NCI-H2107 (cell line): ENCODE measurements at places on chromosomes 4 and X.
A peak's percentile ranks its signal among the peaks of the same experiment; 100 is the strongest.

DNA sequence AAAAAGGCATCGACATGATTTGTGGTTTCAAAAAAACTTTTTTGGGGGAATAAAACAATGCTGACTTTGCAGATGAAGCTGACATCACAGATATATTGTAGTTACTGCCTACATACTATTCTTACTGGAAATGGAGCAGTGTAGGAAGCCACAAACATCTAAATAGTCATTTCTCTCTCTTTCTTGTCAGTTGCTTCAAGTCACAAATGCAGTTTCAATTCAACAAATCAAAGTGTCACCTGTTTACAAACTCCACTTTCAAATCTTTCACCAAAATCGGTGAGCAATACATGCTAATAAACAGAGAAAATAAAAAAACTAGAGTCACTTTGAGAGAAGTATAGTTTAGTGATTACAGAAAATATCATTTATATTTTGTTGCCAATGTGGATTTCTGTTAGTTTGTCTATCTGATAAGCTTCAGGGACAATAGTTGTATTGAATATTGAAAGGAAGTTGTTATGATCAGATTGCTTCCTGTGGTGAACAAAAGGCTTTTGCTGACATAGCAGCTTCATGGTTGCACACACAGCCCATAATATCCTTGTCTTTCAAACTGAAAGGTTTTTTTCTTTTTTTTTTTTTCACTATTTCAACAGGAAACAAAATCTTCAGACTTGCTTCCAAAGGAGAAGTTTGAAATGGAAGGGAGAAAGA, 49.7 kb upstream of the PTPN13 start:
- no peak for DNase-seq

DNA sequence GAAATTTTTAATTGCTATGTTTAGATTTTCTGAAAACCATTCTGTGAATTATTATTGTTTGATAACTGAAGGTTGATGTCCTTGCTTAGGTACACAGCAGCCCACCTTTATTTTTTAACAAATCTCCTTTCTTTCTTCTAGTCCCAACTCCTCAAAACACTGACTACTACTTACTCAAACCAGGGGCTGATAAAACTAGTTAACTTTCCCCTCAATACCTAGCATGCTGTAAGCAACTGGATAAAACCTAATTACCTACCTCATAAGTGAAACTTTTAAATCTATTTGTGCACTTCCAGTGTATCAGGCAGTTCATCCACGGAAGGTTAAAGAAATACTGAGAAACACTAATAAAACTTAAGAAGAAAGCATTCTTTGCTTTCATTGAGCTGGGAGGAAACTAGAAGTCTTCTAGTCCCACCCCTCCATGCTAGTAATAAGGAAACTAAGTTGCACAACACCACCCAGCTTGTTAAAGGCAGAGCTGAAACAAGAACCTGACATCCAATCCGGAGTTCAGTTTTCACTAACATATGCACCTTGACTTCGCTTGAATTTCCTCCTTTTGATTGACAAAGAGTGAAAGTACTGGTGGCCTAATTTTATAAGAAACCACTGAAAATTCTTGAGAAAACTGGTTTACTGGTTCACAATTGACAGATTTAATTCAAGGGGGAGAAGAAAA, 180.2 kb upstream of the TET2 start:
- DNase-seq, result no peak

DNA sequence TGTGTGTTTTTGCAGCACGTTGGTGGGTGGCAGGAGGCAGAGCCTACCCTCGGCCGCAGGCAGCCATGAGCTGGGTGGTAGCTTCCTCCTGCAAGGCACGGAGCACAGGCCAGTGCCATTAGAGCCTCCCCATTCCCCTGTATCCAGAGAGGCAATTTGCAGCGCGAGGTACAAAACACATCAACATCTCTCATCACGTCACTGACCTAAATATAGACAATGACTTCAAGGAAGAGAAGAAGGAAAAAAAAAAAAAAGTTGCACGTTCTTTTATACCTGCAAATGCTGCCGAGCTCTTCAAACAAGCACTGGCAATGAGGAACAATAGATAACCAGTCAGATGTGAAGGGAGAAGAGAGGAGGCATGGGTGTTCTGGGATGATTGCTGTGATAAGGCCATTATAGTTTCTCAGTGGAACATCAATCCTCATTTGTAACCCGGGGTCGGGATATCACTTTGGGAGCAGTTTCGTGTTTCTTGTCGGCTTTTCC, 159.9 kb downstream of the MGST2 start:
- peak; percentile 22 for DNase-seq

GRCh38 chrX:36577006-36577405, 431.2 kb upstream of the FAM47C start:
- no peak for DNase-seq

DNA sequence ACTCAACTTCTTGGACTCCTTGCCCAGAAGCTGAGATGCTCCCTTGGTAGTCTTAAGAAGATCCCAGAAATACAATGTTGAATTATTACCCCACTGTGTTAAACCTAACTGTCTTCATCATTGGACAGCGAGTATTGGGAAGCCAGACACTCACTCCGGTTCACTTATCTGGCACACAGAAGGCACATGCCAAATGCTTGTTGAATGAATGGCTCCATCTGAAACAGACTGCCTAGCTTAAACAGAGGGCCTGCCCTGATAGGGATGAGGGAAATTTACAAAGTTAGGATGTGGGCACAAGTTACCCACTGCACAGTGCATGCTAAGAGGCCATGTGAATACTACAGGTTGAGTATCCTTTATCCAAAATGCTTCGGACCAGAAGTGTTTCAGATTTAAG, 79.3 kb downstream of the RASL11B start:
- no peak for DNase-seq

DNA sequence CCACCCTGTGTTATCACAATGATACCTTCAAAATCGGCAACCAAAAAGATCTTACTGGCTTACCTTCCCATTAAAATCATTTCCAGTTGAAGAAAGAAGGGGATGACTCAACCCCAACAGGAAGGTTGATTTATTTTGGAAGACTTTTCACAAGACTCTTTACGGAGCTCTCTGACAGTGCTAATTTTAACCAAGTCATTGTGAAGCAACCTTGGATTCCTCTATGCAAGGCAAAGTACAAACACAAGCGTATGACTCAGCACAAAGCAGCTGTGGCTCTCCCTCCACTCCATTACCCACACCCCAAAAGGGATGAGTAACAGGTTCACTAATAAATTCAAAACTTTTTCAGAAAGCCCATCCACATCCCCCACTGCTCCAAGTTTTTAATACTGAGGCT, 213.8 kb upstream of the FGF13 start:
- DNase-seq, result no peak

- no peak for DNase-seq
Observed at GRCh38 chrX:33149580-33149979, 61.8 kb downstream of the DMD start.

GRCh38 chr4:90122355-90122748, 4.8 kb upstream of the CCSER1 start:
- DNase-seq, result no peak

DNA sequence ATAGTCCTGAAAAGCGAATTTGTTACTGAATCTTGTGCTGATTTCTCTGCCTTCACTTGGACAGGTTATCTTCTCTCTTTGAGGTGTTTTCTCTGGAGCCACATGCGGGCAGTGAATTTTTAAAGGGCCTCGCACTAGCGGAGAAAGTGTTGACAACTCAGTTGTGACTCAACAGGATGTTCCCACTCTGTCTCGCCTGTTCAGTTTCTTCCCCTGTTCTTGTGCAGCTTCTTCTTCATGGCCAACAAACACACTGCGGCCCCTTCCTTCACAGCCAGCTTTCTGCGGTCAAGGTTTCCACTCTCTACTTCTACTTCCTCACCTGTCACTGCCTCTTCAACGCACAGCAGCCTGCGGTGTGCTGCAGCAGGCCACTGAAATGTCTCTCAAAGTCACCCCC, 1.1 kb upstream of the SHROOM4 start:
- no peak for DNase-seq

GRCh38 chrX:153692611-153693156, 5.0 kb downstream of the SLC6A8 start:
- no peak for DNase-seq

DNA sequence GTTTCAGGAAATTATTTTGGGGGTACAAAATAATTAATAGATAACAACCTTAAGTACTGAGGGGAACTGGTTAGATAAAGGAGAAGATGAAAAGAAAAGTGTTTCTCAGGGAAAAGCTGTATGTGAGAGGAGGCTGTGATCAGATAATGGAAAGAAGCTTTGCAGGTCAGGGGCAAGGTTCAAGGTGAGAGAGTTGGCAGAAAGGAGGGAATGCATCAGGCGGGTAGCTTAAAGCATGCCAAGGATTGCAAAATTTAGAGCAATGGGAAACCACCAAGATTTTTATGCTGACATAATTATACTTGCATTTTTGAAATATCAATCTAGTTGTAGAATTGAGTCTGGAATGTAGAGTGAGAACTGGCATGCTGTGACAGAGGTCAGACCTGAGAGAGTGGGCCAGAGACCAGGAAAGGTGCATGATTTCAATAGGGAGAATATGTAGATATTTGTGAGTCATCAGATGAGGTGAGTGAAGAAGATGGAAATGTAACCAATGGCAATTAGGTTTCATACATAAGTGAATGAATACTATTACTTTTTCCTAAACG, 508.7 kb downstream of the TRIML1 start:
- DNase-seq, result no peak

DNA sequence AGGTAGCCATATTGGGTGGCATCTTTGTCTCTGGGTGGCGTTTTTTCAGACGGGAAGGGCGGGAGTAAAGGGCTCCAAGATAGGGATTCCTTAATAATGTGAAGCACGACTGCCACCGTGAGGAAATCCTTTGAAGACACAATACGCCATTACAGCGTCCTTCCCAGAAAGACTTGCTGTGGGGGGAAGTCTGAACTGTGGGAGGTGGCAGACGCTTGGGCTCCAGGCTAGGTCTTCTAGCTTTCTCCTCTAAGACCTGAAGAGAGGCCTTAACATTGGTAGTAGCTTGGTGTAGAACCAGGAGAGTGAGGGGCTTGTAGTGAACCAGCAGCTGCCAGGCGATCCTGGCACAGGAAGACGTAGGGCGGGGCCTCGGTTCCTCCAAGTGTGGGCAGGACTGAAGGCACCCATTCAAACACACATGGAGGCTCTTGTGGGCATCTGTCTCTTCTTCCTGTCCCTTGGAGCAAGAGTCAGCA, 197.3 kb downstream of the OR13H1 start:
- no peak for DNase-seq

GRCh38 chrX:136780763-136781162, at the start of gene ARHGEF6:
Gene ARHGEF6, minus strand, starts transcription at chrX:136780932. Its CDS starts 50 bp downstream, at chrX:136780882.
- DNase-seq, result no peak

DNA sequence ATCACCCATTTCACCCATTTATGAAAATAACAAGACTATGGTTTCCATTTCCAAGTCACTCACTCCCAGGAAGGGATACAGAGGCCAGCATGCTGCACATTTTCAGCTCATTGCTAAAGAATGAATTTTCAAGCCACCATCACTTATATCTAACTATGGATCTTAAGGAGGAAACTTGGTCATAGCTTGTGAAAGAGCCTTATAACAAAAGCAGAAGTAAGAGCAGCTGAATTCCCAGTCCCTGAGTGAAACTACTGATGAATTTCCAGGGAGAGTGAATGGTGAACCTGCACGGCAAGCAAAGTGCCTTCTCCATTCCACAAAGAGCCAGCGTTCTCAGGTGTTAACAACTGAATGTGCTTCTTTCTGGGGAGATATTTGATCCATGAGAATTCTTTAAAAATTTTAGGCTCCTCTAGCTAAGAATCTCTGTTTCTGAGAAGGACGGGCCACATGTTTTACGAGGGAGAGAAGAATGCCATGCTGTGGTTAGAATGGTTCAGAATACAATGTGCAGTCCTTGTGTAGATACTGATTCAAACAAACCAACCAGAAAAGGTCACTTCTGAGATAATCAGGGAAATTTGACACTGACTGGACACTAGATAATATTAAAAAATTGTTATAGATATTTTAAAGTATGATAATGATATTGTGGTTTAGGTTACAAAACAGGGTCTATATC, 24.0 kb downstream of the BTC start:
- no peak for DNase-seq

- no peak for DNase-seq
Observed at GRCh38 chr4:75087865-75088264, 154.9 kb downstream of the PARM1 start.

- no peak for DNase-seq
Observed at GRCh38 chr4:100582146-100582545, 64.3 kb upstream of the EMCN start.

GRCh38 chrX:134949271-134949670, 41.5 kb upstream of the SMIM10 start:
- no peak for DNase-seq

DNA sequence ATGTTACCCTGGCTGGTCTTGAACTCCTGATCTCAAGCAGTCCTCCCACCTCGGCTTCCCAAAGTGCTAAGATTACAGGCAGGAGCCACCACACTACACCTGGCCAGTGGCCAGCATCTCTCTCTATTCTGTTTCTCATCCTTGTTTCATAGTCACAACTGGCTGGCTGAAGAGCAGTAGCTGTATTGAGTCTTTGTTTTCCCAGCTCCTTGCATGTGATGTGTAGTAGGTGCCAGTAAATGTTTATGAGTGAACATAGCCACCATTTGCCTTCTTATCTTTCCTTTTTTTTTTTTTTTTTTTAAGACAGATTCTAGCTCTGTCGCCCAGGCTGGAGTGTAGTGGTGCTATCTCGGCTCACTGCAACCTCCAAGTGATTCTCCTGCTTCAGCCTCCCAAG, 23.6 kb downstream of the NUDT9 start:
- DNase-seq, result no peak

GRCh38 chrX:148380650-148381561, 119.5 kb upstream of the AFF2 start:
- DNase-seq, result no peak

DNA sequence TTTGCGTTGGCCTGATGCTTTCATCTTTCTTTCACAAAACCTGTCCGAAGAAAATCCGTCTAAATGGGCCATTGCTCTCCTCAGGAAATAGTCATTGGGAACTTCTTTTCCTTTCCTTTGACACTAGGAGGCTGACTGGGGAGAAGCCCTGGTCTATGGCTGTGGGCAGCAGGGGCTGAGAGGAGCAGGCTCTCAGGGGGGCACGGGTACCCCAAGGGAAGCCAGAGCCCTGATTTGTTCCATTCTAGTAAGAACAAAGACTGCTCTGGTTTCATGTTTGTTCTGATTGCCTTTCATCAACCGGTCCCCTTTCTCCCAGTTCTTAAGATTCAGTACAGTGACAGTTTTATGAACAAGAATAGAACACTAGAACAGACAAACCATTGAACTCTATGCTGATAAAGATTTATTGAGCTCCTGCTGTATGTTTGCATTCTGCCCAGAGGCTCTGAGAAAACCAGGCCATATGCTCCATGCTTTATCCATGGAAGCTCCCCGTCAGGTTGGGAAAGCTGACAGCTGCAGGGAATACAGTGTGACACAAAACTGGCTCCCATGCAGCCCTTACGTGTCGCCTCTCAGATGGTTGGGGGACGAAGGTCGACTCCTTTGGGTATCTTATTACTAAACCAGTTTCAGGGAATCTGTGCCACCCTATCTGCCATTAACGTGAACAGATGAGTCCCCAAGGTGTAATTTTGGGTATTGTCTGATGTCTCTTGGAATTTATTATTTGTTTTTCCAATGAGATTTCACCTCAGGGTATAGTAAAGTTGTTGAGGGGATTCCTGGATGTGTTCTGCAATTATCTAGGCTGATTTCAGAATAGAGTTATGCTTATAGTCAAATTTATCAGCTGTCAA, 72.4 kb upstream of the MSANTD1 start:
- no peak for DNase-seq
